ENCODE measurements at places on chromosomes 5 and 9.

- DNase-seq: no peak
Observed at GRCh38 chr9:116497095-116497890, 189.8 kb upstream of the TRIM32 start.

GRCh38 chr9:37229882-37230482, 109.6 kb downstream of the ZCCHC7 start:
- DNase-seq: no peak

DNA sequence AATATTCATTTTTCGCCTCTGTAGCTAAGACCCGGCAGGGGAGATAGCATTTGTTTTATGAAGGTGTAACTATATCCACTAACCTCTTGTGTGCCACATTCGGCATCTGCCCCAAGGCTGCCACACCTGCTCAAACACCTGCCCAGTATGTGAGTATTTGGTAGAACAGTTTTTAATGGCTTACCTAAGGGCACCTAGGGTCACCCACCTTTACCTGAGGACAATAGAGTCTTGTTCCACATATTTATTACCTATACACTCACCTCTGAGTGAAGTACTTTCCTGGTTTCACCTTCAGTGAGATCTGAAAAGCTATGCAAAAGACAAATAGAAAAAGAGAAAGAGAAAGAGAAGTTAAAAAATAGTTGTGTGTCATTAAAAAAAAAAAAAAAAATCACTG, 68.0 kb upstream of the PIP5K1B start:
- no peak for DNase-seq

DNA sequence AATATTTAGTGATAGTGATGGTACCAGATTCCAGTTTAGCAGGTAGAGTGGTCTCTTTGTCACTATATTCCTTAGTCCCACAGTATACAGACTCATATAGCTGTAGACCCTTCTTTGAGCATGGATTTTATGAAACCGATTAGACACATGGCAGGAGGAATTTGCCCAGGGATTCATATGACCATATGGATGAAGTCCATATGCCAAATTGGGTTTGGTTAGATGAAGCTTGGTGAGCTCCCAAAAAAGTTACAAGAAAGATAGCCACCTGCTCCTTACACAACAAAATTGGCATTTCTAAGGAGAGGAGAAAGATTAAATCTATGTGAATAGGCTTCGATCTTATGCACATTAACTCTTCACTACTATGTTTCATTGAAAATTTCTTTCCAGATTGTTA, 211.4 kb downstream of the CWC27 start:
- DNase-seq: no peak

DNA sequence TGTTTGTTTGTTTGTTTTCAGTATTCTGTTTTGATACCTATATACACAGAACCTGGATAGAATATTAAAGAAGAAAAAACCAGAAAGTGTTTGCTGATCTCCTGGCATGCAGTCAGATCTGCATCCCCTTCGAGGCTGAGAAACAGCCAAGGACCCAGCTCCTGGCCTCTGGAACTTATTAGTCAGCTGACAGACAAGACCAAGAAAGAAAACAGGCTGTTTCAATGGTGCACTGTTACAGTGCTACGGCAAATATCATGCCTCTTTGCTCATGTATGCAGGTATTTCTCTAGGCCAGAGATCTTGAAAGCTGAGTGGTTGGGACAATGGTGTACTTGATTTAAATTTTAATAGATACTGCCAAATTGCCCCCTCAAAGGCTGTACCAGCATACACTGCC, 95.0 kb downstream of the C5orf15 start:
- DNase-seq: no peak

DNA sequence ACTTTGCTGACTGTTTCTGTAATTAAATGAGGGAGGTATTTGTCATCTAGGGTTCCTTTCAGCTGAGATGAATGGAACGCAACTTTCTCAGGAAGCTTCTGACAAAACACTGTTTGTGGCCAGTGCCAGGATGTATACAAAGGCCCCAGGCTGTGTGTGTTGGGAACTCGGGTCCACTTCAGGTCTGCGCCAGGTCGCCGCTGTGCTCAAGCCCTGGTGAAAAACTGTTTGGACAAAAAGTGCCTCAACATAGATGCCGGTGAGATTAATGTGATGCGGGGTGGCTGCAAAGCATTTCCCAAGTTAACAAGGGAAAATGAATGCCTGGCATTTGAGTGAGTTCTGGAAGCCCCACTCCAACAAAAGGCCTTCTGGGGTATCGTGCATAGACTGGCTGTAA, 156.4 kb downstream of the GABBR2 start:
- DNase-seq: no peak

DNA sequence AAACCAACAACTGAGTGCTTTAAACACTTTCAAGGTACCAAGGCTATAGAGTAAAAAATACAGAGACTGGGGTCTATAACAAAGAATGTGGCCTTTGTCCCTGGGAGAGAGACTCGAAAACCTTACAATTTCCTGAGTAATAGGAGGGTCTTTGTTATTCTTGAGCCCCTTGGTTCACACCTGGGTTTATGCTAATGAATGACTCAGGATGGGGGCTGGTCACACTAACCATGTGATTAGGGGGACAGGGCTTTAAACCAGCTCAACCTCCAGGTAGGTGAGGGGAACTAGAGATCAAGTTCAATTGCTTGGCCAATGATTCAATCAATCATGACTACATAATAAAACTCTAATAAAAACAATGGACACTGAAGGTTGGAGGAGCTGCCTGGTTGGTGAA, 50.2 kb downstream of the PLPP1 start:
- DNase-seq: no peak

DNA sequence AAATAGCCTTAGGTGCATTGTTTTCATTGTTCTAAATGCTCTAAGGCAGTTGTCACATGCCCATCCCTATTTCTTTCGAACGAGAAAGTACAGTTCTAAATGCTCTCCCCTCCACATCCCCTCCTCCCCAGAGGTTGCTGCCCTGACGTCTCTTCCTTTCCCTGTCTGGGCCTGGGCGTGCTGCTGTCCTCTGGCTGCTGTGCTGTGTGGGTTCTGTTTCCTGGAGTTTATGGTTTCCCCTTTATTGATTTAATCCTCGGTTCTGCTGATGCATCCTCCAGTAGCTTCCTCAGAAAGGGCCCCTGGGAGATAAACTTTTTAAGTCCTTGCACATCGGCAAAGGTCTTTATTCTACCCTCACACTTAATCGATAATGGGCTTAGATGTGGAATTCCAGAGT, 48.8 kb downstream of the MVB12B start:
- DNase-seq: no peak

- DNase-seq: peak; percentile 48
Observed at GRCh38 chr9:96150324-96151227, 151.4 kb downstream of the HSD17B3 start.

DNA sequence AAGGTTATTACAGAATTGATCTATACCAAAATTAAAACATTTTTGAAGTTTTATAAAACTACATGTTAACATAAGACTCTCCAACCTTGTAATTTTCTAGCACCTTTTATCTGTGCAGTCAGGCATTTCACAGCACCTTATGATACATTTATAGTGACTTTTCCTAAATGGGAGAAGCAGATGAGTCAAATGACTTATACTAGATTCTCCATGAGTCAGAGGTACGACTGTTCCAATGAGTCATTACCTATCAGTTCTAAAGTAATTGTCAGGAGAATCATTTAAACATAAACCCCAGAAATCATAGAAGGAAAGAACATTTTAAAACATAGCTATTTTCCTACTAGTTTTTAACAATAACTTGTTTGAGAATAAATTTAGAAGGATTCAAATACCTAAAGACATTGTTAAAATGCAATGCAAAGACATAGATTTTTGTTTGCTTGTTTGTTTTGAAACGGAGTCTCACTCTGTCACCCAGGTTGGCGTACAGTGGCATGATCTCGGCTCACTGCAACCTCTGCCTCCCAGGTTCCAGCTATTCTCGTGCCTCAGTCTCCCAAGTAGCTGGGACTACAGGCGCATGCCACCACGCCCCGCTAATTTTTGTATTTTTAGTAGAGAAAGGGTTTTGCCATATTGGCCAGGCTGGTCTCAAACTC, 34.7 kb upstream of the DMXL1 start:
- no peak for DNase-seq

All from activated T-cell treated with anti-CD3 and anti-CD28 coated beads for 48 hours (primary cell).